NK-92 treated with Interleukin-12 subunit alpha and Interleukin-12 subunit beta, amount 100 ng/mL, for 24 hours (cell line): ENCODE measurements at places on chromosomes 16 and 17.

- no peak for DNase-seq
Measured at GRCh38 chr16:56199164-56199563, 7.9 kb downstream of the GNAO1 start.

DNA sequence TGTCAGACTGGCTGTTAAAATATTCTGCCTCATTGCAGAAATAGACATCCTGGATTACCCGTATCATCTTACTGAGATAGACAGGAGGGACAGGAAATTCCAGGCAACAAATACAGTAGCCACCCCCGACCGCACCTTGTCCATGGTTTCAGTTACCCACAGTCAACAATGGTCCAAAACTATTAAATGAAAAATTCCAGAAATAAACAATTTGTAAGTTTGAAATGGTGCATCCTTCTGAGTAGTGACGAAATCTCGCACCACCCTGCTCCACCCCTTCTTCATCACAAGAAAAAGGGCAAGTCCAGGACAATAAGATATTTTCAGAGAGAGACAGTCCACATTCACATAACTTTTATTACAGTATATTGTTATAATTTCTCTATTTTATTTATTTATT is 23.6 kb upstream of the PRSS54 start:
- DNase-seq = no peak

DNA sequence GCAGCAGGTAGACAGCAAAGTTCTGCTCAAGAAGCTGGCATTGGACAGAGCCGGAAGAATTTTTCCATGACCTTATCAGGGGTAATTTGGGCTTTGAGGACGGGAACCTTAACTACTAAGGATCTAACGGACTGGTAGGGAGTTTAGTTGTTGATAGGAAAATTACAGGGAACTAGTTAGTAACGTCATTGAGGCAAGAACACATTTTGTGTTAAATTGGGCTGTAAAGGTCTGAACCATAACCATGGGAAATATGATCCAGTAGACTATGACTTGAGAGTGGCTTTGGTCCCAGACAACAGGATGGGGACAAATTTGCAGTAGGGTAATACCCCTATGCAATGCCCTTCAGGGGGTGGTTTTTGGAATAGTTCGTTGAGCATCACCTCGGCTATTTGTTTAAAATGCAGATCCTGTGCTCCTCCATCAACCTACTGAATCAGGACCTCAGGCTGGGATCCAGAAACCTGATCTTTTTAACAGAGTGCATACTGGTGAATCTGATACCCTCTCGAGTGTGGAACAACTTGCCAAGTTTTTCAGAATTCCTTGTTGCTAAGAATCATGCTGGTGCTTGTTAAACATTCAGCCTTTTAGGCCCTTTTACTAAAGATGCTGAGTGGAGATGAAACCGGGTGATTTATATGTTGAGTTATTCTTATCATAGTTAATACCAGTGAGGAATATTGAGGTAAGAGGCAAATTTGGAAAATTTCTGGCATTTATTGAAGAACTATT is 255.1 kb downstream of the MAP2K6 start:
- no peak for DNase-seq

GRCh38 chr16:25097276-25097975 is 14.1 kb upstream of the LCMT1 start:
- DNase-seq = no peak

DNA sequence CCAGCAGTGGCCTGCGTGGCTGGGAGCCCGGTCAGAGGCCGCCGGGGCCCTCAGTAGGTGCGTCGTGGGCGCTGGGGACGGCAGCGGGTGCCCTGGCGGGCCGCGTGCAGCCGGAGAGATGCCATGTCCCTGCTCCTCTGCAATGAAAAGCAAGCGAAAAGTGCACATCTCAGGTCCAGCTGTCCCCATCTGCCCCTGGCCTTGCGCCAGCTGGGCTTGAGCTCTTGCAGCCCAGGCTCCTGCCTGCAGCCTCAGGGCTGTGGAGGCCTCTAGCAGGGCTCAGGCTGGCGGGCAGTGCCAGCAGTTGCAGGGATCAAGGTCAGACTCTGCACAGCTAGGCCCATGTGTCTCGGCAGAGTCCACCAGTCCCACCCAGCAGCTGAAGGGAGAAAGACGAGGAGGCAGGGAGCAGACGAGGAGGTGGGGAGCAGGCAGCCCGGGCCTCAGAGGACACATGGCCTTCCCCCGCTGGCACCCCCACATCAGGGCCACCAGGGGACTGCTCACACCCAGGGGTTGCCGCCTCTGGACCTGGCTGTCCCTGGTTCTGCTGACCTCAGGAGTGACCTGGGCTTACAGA is 11.2 kb downstream of the SLC16A3 start:
- DNase-seq = no peak

DNA sequence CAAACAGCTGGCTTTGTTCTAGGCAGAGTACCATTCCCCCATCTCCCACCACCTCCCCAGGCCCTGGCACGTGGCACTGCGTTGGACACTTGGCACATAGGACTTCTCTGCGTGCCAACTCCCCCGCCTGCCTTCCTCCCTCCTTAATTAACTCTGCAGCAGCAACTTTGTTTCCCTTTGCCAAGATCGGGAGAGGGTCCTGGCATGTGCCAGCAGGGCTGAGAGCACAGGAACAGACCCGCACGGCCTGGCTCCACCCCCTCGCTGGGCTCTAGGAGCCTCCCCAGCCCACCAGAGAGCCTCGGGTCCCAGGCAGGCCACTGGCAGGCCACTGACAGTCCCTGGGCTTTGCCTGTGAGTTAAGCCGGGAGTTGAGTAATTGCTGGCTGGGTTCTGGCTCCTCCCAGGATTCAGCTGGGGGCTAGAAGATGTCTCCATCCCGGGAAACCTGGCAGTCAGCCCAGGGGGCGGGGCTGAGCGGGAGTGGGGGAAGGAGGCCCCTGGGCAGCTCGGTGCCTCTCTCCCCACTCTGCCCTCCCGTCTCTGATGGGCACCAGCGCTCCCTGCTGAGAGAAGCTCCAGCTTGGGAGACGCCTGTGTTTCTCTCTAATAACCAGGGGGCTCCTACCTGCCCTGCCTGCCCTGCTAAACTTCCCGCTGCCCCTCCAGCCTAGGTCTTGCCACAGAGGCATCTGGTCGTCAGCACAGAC is 224.0 kb upstream of the TNRC6C start:
- no peak for DNase-seq

DNA sequence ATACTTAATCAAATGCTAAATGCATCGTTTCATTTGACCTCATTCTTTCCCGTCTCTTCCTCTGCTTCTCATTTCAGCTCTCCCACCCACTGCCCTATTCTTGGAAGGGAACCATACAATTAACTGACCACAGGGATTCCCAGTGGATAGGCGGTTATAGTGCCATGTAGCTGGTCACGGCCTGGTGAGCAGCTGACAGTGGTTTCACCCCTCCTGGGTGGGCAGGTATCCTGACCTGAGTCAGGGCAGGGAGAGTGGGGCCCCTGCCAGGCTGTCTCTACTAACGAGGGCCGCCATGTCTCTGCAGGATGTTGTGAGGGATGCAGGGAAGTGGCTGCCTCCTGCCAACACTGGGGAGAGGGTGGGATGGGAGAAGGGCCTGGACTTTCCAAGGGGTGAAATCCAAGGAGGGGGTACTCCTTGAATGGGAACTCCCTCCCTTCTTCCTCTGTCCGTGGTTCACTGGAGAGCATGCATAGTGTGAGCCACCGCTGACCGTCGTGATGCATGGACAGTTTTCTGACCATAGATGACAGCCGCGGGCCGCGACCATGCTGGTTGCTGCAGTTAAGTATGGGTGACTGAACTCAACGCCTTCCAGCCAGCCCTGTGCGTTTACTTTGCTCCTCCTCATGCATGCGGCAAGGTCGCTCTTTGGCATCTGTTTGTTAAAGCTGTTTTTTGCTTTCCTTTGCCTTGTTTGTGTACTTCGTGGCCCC is 95.9 kb downstream of the RPTOR start:
- no peak for DNase-seq

GRCh38 chr16:59905606-59906005 is 1171.5 kb upstream of the GOT2 start:
- DNase-seq = no peak

DNA sequence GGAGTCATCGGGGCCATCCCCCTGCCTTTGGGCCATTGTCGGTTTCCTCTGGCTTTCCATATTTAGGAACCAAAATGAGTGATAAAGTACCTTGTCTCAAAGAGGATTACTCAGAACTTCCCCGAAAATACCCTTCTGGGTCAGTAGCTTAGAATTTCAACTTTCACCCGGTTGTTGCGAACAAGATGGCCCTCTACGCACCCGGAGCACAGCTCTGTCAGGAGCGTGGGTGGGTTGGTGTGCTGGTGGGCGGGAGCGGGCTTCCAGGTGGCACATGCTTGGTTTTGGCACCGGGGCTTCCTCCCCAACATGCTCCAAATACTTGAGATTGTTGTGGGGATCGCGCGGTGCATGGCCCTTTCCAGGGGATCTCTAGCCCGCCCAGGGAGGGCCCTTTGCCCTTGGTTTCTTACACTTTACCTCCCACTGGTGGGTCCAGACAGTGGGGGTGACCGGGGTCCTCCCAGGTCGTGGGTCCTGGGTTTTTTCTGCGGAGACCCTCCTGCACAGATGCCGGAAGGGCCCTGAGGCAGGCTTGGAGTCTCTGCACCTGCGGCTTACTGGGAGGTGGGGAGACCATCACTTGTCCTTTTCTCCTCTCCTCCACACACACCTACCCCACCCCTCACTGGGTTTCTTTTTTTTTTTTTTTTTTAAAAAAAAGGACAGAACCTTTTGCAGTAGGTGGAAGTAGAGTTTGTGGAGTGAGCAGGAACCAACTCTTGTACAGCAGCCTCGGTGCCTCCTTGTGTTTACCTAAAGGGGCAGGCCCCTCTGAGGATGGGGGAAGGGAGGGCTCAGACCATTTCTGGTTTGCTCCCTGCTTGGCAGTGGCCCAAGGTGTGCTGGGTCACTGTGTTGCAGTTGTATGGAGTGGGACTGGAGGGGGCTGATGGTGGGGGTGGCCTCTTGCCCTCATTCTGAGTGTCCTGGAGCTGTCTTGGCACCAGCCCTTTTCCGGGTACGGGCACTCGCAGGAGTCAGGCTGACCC is 142.1 kb downstream of the SEC14L1 start:
- DNase-seq = no peak

- DNase-seq = no peak
Measured at GRCh38 chr16:27538528-27538927, 11.2 kb downstream of the GTF3C1 start.

GRCh38 chr17:81650951-81651350 is 5.4 kb downstream of the PDE6G start:
- no peak for DNase-seq

DNA sequence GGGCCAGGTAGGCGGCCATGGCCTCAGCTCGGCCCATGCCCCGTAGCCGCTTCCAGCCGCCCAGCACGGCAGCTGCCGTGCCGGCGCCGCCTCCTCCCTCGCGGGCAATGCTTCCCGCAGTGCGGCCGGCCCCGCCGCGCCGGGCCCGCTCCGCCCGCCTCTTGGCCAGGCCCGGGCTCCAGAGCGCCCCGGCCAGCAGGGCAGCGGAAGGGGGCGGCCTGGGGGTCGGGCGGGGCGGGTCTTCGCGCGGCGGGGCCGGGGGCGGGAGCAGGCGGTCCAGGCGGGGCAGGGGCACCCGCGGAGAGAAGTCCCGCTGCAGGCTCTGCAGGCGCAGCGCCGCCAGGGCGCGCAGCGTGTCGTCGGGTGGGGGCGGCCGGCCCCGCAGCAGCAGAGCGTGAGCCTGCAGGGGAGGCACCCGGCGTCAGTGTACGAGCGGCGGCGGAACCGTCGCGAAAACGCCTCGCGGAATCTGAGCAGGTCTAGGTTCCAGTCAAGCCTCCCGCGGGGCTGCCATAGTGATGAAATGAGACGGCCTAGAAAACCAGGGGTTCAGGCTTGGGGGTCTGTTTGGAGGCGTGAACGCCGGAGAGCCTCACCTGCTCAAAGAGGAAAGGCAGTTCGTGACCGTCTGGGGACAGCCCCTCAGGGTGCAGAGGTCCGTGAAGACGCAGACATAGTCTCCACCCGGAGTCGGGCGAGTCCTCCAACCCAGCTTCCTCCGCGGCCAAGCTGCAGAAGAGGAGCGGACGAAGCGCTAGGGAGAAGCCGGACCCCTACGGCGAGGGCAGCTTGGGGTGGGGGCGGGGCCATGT is 6.6 kb downstream of the PLEKHH3 start:
- no peak for DNase-seq

DNA sequence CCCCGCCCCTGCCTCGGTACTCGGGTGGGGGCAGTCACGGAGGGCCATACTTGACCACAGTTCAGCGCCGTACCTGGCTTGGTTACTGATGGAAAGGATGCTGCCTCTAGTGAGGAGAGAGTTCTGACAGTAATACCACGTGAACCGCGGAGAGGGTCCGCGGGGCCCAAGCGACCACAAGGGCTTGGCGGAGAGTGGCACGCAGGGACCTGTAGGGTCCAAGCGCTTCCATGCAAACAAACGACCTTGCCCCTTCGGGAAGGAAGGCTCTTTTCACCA is 9.2 kb downstream of the KDM6B start:
- DNase-seq = no peak

GRCh38 chr17:64355536-64356303 is 34.9 kb downstream of the PECAM1 start:
- no peak for DNase-seq

DNA sequence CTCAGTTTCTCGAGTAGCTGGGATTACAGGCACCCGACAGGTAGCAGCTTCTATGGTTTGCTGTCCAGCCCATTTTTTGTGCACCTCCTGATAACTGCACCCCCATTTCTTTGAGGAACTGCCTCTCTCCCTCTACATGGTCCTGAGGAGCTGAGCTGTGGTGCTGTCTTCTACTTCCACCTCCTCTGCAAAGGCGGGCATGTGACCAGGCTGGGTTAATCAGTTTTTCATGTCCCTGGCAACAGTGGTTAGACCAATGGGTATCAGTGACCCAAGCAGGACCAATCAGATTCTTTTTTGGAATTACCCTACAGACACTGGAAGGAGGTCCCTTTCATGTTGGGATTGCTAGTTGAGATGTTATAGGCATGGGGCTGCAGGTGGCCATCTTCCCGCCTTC is 41.3 kb downstream of the TBX21 start:
- DNase-seq = no peak

- no peak for DNase-seq
Measured at GRCh38 chr17:38903404-38903803, 22.0 kb upstream of the LASP1NB start.

DNA sequence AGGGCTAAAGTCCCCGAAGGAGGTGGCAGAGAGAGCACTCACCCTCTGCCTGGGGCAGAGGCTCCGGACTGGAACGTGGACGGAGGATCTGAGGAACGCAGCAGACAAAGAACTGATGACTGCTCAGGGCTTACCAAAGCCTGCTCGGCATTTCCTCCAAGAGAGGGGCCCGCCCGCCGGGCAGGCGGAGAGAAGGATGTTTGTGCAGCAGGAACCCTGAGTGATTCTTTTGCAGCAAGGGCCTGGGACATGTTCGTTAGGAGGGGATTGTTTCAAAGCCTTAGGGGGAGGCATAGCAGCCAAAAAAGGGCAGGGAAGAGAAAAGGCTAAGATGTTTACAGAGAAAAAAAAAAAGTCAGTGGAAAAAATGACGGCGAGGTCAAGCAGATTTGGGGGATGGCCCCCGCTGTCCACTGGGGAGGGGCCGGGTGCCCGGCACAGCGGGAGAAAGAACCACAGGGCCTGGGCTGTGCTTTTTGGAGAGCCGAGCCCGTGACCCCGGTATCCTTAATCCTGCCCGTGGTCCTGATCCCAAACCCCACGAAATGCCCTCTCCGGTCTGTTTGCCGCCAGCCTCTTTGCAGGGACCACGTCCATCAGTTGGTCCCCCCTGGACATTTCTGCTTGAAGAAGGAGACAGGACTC is 129.3 kb downstream of the NTN1 start:
- no peak for DNase-seq

GRCh38 chr16:53207810-53208752 is 153.3 kb downstream of the CHD9 start:
- DNase-seq = no peak

GRCh38 chr16:9854675-9855074 is 327.6 kb downstream of the GRIN2A start:
- DNase-seq = no peak

GRCh38 chr17:47735139-47735464 is 2.1 kb downstream of the TBX21 start:
- DNase-seq = no peak
